Mesenteric fat pad (tissue), 1 donor: ENCODE measurements at places on chromosomes 2 and 18. TPM values are rescaled to one million over a fixed set of nuclear protein-coding genes. Genes with fewer than 3 reads are reported as not detected.

PCARE gene
- total RNA-seq = 0.06 TPM

DNA sequence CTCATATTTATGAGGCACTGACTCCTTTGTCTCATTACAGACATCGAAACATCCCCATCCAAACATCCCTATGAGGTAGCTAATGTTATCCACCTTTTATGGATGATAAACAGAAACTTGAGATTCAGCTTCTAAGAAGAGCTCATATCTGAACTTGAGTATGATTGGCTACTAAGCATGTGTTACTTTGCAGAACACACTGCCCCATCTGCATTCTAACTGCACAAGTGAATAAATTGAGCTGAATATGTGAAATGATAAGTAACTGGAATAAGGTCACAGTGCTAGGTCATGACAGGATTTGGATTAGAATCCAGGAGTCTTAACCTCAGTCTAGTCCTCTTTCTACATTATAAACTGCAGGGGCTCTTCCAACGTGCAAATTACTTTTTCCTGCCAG, 172.7 kb downstream of the SETBP1 start:
- DNase-seq = no peak

DNA sequence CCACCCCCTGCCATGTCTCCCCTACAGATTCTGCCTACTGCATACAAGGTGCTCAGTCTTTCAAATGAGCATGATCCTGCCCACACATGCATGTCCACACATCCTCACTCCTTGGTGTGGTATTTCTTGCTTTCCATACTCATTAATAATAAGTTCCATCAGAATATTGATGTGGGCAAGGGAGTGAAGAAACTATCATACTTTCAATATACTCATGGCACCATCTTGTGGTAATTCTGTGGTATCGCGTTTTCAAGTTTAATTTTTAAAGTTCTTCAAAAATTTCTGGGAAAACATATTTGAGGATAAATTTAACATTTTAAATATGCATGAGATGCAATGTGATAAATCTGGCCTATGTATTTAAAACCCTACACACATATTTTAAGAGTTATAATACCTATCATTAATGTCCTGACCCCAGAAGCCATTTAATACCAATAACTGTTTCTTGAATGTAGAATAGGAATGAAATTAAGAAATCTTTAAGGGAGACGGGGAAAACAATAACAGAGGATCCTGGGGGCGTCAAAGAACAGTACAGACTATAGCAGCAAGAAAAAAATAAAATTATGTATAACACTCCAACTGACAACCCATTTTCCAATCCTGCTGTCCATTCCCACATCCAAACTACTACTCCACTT, 110.1 kb downstream of the ZNF385B start:
- no peak for DNase-seq

GRCh38 chr2:67877301-67877700, 185.5 kb downstream of the C1D start:
- no peak for DNase-seq

- no peak for DNase-seq
Observed at GRCh38 chr2:37832590-37833197, 92.4 kb upstream of the RMDN2 start.

DNA sequence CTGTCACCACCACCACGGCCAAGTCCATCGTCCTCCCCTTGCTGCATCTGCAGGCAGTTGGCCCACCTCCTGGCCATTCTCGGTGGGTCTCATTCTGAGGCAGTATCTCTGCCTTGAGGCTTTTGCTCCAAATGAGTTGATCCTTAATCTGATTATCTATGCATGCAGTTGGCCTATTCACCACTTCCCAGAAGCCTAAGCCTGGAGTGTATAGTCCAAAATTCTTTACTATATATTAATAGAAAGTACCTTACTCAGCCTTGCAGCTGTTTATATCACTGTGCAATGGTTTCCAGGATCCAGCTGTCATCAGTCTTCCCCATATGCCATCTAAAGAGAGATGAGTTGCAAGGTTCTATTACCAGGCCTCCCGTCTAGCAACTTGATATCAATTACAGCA, 292.4 kb downstream of the SS18 start:
- no peak for DNase-seq

- DNase-seq = no peak
Observed at GRCh38 chr2:80737047-80737446, 432.5 kb upstream of the LRRTM1 start.

DNA sequence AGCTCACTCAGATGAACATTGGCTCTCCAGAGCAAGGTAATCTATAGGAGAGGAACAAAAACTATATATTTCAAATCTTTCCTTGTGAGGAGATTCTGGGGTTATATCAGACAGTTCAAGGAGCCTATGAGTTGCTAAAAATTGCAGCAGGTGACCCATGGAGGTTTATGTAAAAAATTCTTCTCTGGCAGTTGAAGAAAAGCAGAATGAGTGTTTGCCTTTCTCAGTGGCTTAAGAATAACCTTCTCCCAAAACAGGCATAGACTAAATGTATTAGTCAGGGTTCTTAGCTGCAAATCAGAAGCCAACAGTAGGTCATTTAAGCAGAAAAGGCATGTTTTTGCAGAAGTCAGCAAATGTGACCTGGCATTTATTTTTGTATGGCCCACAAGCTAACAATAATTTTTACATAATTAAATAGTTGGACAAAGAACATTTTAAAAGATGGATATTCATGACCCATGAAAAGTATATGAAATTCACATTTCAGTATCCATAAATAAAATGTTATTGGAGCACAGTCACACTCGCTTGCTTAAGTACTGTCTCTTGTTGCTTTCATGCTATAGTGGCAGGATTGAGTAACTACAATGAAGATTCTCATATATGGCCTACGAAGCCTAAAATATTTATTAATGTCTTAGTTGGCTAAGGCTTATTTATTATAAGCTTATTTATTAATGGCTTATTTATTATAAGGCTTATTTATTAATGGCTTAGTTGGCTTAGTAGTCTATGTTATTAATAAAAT, 93.4 kb upstream of the TLK1 start:
- DNase-seq = no peak

TMEM178A gene
- 1.5 TPM for total RNA-seq

DNA sequence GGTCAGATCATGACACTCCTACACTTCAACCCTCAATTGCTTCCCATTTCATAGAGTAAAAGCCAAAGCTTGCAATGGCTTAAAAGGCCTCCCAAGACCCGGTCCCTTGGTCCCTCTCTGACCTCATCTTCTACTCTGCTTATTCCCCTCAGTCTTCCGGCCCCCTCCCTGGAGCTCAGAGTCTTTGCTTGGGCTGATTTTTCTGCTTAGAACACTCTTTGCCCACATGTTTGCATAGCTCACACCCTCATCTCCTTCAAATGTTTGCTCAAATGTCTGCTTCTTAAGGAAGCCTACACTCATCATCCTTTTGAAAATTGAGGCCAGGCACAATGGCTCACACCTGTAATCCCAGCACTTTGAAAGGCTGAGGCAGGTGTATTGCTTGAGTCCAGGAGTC, 65.6 kb upstream of the CAPN13 start:
- DNase-seq = no peak

DNA sequence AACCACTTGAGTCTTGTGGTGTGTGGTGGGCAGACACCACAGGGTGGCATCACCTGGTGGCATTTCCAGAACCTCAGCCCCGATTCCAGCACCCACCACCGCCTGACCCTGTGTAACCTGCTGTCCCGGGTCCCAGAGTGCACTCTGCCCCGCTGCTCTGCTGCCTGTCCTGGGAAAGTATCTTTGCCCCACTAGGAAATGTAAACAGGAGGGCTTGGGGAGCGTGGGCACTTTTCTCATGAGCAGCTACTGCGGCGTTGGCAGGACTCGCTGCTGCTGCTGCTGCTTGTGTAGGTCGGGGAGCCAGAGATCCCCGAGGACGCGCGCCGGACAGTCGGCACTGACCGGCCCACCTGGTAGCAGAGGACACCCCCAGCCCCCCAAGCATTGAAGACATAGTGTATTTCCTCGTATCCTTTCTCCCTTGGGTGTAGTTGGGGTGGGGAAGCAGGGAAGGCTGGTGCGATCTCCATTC, 13.4 kb downstream of the DTYMK start:
- DNase-seq = no peak

- no peak for DNase-seq
Observed at GRCh38 chr2:226892729-226893128, 56.9 kb downstream of the RHBDD1 start.

ZSCAN30 gene
- 13.2 TPM for total RNA-seq
